Pancreas (tissue), 10 donors: ENCODE measurements at places on chromosomes 5 and 9. TPM values are rescaled to one million over a fixed set of nuclear protein-coding genes. Genes with fewer than 3 reads are reported as not detected.

The TPRN gene
- polyA plus RNA-seq = 48.7 TPM

The PCDHGB3 gene
- 0.99 TPM for polyA plus RNA-seq

The C9orf50 gene
- polyA plus RNA-seq = not detected

The FAM81B gene
- 0.27 TPM for polyA plus RNA-seq

The ADGRV1 gene
- polyA plus RNA-seq = 3.9 TPM

The PTGES gene
- 1.8 TPM for polyA plus RNA-seq

The HAVCR2 gene
- polyA plus RNA-seq = 1.2 TPM

The GPR151 gene
- not detected for polyA plus RNA-seq

The LCN10 gene
- 12.4 TPM for polyA plus RNA-seq

The SPIN1 gene
- 17.8 TPM for polyA plus RNA-seq

The FRMPD1 gene
- 1.2 TPM for polyA plus RNA-seq
